Stimulated activated CD4-positive, alpha-beta T cell treated with anti-CD3 and anti-CD28 coated beads, Interleukin-1b, Interleukin-23, amount 100 ng/mL, for 1 hour (primary cell): ENCODE measurements at places on chromosomes 5 and 9.

GRCh38 chr9:75152416-75152815 lies 64.1 kb downstream of the OSTF1 start:
- no peak for DNase-seq

- no peak for DNase-seq
Measured at GRCh38 chr5:97797994-97798451, 615.0 kb upstream of the RIOK2 start.

- DNase-seq = no peak
Measured at GRCh38 chr5:87850843-87851242, 417.8 kb downstream of the TMEM161B start.

DNA sequence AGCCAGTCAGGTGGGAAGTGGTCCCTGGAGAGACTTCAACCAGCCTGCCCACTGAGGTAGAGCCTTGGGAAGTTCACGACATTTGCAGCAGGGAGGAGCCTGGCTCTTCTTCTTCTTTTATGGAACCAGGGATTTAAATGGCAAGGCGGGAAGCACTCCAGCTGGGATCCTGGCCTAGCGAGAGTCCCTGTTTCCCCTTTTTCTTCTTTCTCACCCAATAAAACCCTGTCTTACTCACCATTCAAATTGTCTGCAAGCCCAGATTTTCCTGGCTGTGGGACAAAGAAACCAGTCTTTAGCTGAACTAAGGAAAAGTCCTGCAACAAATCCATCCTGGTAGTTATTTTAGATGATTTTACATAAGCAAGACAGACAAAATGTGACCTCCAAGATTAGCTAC lies 503.7 kb downstream of the CDH10 start:
- DNase-seq = no peak

GRCh38 chr5:43432486-43433375 lies 20.5 kb upstream of the CCL28 start:
- no peak for DNase-seq

- DNase-seq = no peak
Measured at GRCh38 chr9:123260340-123260739, 8.0 kb downstream of the STRBP start.
